Activated T-helper 17 cell treated with anti-CD3 and anti-CD28 coated beads, Interleukin-2, amount 50 U/mL, for 72 hours (primary cell): ENCODE measurements at places on chromosomes 5 and 9. TPM values are rescaled to one million over a fixed set of nuclear protein-coding genes. Genes with fewer than 3 reads are reported as not detected.
A peak's percentile ranks its signal among the peaks of the same experiment; 100 is the strongest.

The PTGER4 gene
- 100 TPM for total RNA-seq

The TAS2R1 gene
- total RNA-seq: not detected

The PCDHGB6 gene
- not detected for total RNA-seq

The PCDHB13 gene
- total RNA-seq: not detected

The ZNF366 gene
- not detected for total RNA-seq

The PHF24 gene
- total RNA-seq: 0.16 TPM

- peak; percentile 49 for ATAC-seq
These were observed 757 bp downstream of the FXN start for GRCh38 chr9:69036309-69036708.

DNA sequence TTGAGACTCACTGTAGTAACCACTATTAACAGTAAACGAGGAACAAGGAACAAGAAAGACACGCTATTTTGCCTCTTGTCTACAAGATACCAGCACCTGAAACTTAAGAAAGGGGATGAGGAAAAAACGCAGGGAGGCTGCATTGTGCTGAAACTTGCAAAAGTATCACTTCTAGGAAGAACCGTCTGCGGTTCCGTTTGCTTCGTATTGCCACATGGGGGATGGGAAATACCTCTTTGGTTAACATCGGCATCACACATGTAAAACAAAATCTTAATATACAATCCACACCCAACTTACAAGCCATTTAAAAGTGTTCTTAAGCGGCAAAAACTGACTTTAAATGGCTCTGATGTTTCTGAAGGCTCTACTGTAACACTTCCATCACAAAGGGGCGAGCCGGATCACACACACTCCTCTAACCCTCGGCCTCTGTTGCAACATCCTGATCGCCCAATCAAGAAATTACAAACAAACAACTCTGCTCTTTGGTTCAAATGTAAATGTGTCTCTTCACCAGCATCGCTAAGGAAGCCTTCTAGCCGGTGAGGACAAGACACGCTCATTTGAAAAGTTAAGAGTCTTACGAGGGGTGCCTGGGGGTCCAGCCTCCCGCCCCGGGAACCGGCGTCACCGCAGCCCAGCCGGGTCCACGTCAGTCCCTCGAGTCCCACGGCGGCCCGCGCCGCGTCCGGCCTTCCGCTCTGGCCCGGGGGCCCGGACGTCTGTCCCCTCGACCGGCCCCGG, 621 bp downstream of the SEC16A start:
- ATAC-seq: no peak

DNA sequence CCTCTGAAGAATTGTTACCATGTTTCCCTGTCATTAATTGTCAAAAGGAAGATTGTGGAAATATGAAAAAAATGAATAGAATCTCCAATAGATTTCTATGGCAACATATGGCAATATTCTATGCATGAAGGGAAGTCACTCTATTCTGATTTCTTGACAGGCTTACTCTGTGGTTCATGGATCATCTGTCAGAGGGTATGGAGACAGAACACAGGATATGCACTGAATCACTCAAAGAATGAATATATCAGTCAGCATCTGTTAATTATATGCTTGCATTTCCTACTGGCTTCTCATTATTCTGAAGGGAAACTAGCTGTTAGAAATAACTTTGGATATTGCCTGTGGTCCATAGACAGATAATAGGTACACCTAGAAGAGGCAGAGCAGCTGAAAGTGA, 918.9 kb downstream of the DTWD2 start:
- no peak for ATAC-seq

GRCh38 chr5:175873088-175873454, 1.7 kb downstream of the CPLX2 start:
- no peak for ATAC-seq

DNA sequence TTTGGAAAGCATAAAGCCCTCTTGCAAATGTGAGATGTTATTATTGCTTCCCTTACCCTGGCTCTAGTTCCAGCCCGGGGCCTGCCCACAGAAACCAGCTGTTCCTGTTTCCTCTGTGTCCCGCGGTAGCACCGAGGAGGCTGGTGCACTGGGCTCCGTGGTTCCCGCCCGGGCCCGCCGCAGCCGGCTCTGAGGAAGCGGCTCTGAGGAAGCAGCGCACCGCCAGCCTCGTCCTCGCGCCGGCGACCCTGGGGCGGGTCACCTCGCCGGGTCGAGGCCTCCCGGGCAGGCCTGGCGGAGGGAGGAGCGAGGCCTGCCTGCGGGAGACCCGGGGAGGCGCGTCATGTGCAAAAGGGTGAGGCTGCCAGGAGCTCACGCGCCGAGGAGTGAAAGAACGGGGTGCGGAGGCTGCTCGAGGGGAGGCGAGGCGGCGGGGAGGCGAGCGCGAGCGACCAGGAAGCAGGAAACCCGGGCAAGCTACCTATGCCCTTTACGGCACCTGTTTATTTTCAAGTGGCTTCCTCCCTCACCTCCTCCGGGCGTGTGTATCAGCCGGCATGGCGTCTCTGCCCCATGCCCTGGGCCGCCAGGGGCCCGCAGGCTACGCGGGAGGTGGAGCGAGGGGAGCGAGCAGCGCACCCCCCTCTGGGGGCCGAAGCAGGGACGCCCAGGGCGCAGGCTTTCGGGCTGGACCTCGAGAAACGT, 61.3 kb upstream of the MEGF10 start:
- ATAC-seq: peak; percentile 79

- no peak for ATAC-seq
These were observed 32.0 kb upstream of the GRPEL2 start for GRCh38 chr5:149313151-149313841.

GRCh38 chr9:89522261-89522958, 24.5 kb upstream of the SEMA4D start:
- peak; percentile 96 for ATAC-seq

DNA sequence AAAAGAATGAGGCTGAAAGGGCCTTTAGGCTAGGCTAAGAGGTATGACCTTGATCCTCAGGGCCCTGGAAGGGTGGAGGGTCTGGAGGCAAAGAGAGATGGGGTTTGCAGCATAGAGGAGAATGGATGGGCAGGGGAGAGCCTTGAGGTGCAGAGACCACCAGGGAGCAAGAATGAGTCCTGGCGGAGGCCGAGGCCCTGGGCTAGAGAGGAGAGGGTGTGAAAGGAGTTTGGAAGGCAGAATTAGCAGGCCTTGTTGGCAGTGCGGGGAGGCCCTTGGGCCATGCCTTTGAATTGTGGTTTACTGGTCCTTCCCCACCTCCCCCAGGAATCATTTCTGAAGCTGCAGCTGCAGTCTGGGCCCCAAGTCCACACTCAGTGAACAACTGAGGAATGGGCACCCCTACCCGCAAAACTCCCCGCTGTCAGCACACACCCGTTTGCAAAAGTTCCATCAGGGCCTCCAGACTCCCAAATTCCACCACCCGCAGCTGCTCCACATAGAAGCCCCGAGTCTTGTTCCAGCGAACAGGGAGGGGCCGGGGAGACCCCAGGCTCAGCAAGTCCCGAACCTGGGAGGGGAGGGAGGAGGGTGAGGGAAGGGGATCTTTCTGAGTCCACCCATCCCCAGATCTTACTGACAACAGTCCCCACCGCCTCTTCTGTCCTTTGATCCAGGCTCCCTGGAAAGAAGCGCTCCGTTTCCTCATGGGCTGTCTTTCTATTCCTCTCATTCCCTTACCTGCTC, 2.1 kb downstream of the KIF12 start:
- no peak for ATAC-seq

DNA sequence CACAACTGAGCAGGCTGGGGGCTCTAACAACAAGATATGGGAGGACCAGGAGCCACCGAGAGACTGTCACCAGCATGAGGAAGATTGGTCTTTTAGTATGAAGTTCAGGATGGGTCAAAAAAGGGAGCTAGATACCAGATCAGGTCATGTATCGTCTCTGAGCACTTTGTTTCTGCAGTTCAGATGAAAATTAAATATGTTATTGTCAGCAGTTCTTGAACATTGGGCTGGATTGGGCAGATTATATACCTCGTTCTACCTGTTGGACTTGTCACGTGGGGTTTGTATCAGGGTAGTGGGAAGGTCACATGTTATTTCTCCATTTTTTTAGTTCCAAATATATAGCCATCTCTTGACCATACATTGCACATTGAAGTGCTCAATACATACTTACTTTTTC, 47.3 kb downstream of the RCL1 start:
- ATAC-seq: no peak

DNA sequence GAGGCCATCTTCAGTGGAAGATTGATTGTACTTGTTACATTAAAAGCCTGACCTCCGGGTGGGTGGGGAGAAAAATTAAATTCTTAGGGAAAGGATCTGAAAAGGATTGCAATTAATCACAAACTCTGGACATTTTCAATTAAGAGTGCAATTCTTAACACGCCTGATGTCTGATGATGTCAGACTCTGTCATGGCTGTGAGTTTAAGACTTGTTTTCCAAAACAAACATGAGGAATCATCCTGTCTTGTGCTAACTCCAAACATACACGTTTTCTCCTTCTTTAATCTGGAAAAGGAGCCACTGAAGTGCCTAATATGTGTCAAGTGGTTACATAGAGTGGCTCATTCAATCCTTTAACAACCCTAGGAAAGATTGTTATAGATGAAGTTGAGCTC, 60.4 kb upstream of the SMIM23 start:
- ATAC-seq: no peak

GRCh38 chr9:14533867-14534640, 159.2 kb downstream of the ZDHHC21 start:
- no peak for ATAC-seq

DNA sequence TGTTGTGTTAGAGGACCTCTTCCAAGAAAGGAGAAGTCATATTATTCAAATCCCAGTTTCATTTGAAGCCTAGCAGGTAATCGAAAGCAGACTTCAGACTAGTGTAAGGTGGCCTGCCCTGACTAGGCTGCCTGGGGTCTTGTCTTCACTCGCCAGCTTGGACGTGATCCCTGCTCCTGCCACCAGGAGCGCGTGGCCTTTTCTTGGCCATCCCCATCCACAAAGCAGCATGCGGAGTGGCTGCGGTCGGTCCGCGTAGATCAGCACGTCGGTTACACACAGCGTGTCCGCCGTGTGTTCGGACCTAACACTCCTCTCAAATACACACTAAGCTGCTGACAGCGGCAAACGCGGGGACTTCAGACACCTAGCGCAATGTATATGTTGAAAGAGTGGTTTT, 37.3 kb downstream of the CFAP77 start:
- no peak for ATAC-seq

DNA sequence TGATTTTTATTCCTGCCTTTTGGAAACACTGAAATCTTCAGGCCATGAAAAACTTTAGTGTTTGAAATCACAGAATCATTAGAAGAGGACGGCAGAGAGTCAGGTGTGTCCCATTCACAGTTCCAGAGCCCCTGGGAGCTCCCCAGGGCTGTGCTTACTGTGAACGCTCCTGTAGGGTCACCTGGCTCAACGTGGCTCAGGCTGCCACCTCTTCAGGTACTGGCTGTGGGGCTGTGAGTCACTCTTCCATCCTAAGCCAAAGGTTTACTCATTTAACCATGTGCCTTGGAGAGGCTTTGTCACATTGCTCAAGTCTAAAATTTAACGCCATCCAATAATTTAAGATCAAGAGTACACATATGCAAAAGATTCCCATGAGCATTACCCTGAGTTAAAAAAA, 50.2 kb upstream of the FSTL4 start:
- ATAC-seq: no peak

DNA sequence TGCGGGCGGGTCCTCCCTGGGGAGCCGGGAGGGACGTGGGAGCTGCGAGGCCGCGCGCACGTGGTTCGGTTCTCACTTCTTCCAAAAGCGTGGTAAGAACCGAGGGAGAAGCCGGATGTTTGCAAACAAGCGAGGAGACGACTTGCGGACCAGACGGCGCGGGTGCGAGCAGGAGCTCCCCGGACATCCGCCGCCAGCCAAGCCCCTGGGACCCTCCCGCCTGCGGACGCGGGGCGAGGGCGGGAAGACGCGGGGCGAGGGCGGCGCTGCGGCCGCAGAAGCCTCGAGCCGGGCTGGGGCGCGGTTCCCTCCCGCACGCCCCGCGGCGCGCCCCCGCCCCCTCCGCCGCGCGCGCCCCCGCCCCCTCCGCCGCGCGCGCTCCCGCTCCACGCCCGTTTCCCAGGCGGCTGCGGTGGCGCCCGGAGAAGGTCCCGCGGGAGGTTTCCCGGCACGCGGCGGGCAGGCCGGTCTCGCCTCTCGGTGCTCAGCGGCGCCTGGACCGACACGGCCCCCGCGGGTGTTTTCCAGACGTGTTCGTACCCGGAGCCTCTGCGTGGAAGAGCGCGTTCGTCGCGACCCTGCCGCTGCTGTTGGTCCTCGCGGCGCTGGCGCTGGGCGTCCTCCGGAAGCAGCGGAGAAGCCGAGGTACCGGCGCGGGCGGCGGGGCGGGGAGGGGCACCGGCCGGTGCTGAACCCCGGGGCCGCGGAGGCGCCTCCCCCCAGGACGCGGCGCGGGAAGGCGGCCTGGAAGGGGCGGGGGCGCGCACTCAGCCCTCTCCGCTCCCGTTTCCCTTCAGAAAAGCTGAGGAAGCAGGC, 12.8 kb downstream of the BTNL9 start:
- ATAC-seq: no peak

DNA sequence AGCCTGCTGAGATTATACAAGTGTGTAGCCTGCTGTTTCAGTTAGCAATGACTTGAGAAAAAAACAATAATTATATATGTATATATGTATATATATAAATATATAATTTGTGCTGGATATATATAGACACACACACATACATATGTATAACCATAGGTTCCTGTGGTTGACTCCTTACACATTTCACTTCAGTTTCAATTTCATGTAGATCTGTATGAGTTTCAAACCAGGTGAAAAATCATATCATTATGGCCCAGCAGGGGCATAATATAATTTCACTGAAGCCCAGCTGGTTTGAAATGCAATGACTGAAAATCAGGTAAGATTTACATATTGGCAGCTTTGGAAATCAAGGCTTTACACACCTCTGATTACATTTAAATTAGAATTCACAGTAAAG, 690.4 kb upstream of the CDH18 start:
- no peak for ATAC-seq

- ATAC-seq: no peak
These were observed 83.3 kb upstream of the RETREG1 start for GRCh38 chr5:16700081-16700480.

DNA sequence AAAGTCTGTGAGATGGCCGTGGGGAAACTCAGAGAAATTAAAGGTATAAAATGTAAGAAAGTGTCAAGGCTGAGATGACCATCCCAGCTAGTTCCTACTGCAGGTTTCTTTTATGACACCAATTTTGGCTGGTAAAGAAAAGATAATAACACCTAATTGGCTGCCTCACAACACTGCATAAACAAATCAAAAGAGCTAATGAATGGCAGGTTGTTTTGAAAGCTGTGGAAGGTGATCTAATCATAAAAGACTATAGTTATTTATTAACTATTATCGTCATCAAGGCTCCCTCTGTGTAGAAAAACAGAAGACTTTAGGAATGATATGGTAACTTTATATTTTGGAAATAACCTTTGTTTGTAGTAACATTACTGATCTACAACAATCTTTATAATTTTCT, 3.5 kb upstream of the SPINK5 start:
- ATAC-seq: no peak
